ENCODE measurements at places on chromosomes 4 and X. TPM values are rescaled to one million over a fixed set of nuclear protein-coding genes. Genes with fewer than 3 reads are reported as not detected.

Gene TRPC5OS
- total RNA-seq, result not detected

Gene SFRP2
- not detected for total RNA-seq

Gene MAGEE2
- total RNA-seq, result not detected

Gene TLR10
- 0.23 TPM for total RNA-seq

Gene MAOA
- 0.12 TPM for total RNA-seq

Gene GNRHR
- total RNA-seq, result not detected

Gene MGARP
- 0.21 TPM for total RNA-seq

Gene XKRX
- 0.12 TPM for total RNA-seq

Gene AADAT
- not detected for total RNA-seq

Gene KLB
- not detected for total RNA-seq

Gene ZCCHC18
- total RNA-seq, result 0.64 TPM

Gene PHEX
- total RNA-seq, result 0.07 TPM

Gene PRRG3
- not detected for total RNA-seq

Gene SPANXB1
- total RNA-seq, result not detected

Gene NDP
- total RNA-seq, result not detected

Gene USP17L5
- total RNA-seq, result not detected

Gene SSX2
- total RNA-seq, result not detected

Gene NPNT
- not detected for total RNA-seq

Gene SNCA
- total RNA-seq, result 4.6 TPM

Gene GPR82
- total RNA-seq, result not detected

Gene MAGEC3
- not detected for total RNA-seq

Gene DAPP1
- 39.5 TPM for total RNA-seq

GRCh38 chr4:1055721-1056590, 44.5 kb downstream of the FGFRL1 start:
- peak; percentile 81 for DNase-seq

- no peak for DNase-seq
Measured at GRCh38 chr4:187283201-187283955, 559.7 kb upstream of the FAT1 start.

DNA sequence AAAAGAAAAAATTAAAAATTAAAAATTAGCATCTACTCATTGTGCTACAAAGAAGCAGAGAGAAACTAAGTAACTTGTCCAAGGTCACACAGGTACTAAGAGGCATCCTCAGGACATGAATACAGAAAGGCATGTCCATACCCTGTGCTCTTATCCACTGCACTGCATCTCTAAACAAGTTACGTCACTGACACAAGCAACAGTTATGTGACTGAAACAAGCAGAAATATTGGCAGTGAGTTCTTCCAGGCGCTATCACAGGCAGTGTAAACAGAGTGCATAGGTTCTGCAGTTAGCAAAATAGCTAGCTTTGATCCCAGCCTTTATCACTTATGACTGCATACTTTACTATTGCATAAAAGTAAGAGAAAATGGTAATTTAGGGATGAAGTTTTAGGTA, 7.9 kb downstream of the VEGFC start:
- no peak for DNase-seq

DNA sequence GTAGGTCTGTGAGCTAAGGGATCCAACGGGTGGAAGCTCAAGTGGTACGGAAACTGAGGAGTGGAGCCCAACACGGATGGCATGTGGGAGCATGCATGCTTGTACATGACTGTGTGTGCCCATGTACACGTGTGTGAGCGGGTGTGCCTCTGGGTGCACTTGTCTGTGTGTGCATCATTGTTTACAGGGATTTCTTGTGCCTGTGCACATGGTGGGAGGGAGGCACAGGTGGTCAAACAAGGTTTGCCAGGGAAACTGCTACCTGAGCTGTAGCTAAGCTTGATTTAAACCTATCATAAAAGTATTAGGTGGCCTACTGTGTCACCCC, 122.5 kb upstream of the MAMLD1 start:
- no peak for DNase-seq

DNA sequence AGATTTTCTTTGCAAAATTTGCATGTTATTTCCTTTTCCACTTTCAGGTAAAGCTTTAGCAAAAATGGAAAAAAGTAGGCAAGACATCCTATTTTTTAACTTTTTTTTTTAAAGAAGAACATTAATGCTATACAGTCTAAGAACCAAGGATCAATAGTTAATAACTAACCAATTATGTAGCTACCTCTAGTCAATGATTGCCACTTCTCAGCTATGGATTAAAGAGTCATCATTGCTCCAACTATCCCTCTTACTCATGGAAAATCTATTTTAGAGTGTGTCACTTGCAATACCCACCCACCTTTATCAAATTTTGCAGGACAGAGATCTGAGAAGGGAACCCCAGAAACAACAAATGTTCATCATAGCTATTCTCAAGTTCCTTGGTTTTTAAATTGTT, 223.1 kb downstream of the ANK2 start:
- DNase-seq, result no peak

- no peak for DNase-seq
Measured at GRCh38 chrX:20394451-20394850, 127.7 kb upstream of the RPS6KA3 start.

- no peak for DNase-seq
Measured at GRCh38 chrX:106606571-106606970, 5.2 kb upstream of the RADX start.

GRCh38 chr4:13103382-13104015, 380.6 kb downstream of the RAB28 start:
- no peak for DNase-seq

GRCh38 chrX:42021058-42021457, 97.7 kb upstream of the CASK start:
- no peak for DNase-seq

- no peak for DNase-seq
Measured at GRCh38 chrX:52923781-52924241, 26.7 kb downstream of the FAM156B start.

- DNase-seq, result no peak
Measured at GRCh38 chr4:76781698-76782595, 116.0 kb downstream of the SOWAHB start.

DNA sequence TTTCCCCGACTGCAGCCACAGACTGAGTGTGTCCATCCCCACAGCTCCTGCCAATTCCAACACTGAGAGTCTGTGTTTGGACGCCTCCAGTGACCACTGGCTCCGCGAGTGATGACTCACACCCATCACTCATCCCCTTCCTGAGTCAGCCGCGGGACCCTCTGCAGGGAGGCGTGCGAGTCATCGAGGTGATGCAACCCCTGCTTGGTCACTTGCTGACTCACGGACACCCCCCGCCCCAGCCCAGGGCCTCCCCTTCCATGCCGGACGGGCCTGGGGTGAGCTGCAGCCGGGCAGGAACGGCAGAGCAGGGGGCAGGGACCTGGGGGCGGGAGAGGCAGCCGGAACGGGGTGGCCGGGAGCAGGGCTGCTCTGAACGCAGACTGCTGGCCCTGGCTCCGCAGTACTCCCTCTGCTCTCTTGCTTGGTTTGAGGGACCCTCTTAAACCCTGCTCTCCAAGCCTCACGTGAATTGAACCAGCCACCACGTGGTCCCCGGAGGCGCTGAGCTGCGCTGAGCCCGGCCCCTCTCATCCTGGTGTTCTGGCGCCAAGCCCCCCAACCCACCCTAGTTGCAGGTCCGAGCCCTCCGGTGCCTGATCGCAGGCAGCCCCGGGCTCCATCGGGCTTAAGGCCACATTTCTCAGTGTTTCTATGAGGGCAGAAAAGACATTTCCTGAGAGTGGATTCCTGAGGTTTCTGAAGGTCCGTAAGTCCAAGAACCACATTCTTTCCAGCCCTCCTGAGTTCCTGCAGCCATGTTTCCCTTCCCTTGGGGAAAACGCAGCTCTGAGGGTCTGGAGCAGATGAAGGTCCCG, 32.4 kb downstream of the FGFRL1 start:
- no peak for DNase-seq

GRCh38 chr4:13920901-13921300, 293.4 kb upstream of the BOD1L1 start:
- no peak for DNase-seq

GRCh38 chrX:20432746-20433387, 166.2 kb upstream of the RPS6KA3 start:
- no peak for DNase-seq

GRCh38 chr4:10593130-10593529, 91.4 kb downstream of the CLNK start:
- DNase-seq, result no peak

DNA sequence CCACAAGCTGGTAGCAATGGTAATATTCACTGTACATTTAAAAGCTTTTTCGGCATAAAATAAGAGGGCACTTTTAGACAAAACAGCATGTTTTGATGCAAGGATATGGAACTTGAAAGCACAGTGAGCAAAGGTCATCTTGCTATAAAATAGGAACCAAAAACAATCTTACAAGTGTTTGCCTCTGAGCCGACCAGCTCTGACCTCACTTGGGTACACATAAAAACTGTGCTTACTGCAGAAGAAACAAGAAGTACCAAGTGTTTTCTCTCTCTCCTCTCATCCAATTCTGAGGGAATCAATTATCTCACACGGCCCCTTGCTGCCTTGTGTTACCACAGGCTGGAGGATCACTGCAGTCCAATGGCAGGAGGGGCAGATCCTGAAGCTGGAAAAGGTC, 4.8 kb upstream of the IQSEC2 start:
- no peak for DNase-seq

GRCh38 chr4:1570291-1571164, 113.6 kb downstream of the FAM53A start:
- no peak for DNase-seq

- no peak for DNase-seq
Measured at GRCh38 chrX:42946544-42947194, 168.7 kb upstream of the PPP1R2C start.

GRCh38 chr4:151475035-151475714, 66.2 kb downstream of the FHIP1A start:
- DNase-seq, result no peak

DNA sequence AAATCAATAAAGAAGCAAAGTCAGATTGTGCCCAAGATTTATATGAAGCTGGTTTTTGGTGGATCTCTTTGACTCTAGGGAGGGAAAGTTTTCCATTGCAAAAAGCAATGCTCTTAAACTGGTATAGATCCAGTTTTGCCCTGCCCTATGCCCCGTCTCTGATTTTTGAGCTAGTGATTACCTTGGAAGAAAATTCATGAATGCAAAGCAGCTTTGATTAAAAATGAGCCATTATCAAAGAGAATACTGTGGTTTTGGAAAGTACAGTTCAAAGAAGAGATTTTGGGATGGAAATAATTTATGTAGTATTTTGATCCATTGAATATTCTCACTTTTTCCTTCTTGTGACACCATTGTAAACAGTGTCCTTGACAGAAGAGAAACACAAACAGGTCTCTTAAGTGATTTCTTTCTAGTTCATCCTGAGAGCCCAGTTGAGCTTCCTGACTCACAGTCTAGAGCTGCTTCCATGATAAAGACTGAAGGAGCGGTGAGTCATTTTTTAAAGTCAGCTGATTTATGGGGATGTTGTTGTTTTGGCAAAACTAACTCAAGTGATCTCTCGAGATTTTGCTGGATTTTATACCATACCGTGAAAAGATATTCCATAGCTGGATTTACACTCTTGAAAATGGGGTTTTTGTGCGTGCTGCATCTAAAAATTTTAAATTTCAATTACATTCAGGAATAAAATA, 76.7 kb downstream of the AFF1 start:
- DNase-seq, result no peak

- DNase-seq, result no peak
Measured at GRCh38 chr4:39893693-39894072, 84.0 kb downstream of the PDS5A start.

GRCh38 chr4:79249881-79250503, 75.9 kb downstream of the NAA11 start:
- no peak for DNase-seq

DNA sequence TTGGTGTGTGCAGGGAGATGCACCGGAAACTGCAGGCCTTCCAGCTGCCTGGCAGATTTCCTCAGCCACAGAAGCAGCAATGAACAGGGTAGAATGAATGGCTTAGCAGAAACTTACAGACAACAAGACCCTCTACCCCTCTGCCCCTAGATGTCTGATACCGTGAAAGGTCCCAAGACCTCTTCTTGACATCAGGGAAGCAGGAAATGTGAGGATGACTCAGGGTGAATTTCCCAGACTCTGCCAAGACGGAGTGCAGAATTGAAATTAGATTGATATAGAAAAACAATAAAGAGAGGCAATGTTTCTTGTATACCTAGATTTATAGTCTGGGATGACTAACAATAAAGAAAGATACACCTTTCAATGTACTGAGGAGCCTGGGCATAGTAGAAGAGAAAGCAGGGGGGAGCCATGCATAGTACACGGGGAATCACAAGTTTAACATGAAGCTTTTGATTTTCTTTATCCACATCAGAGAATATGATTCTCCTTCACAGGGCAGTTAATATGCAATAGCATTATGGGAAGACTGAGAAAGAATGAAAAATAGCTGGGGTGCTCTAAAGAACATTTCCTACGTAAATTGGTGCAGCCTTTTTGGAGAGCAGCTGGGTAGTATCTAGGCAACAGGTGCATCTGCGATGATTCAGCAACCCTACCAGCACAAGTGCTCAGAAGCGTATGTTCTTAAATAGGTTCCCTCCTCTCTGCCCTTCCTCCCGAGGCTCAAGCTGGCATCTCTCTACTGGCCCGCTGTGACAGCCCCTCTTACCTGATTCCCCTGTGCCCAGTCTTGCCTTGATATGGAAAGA, 18.3 kb upstream of the CXCR3 start:
- no peak for DNase-seq

GRCh38 chrX:39678914-39679313, 418.8 kb downstream of the BCOR start:
- DNase-seq, result no peak

GRCh38 chr4:40843696-40844095, 93.9 kb downstream of the NSUN7 start:
- peak; percentile 50 for DNase-seq

- no peak for DNase-seq
Measured at GRCh38 chr4:161894493-161895167, 269.2 kb downstream of the FSTL5 start.

DNA sequence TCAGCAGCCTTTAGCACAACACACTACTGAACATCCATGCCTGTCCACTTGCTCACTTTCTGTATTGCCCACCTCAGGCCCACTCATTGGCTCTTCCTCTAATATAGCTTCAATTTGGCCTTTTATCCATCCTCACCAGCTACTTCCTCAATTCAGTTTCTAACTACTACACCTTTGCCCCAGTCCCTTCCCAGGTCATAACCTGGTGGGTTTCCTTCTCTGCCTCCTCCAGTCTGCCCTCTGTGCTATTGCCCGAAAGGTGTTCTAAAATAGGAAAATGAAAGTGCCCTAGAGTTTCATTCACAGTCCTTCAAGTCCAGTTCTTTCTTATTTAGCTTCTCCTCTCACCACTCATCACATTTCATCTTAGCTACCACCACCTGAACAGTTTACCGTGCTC, 23.1 kb downstream of the MOSPD2 start:
- no peak for DNase-seq

DNA sequence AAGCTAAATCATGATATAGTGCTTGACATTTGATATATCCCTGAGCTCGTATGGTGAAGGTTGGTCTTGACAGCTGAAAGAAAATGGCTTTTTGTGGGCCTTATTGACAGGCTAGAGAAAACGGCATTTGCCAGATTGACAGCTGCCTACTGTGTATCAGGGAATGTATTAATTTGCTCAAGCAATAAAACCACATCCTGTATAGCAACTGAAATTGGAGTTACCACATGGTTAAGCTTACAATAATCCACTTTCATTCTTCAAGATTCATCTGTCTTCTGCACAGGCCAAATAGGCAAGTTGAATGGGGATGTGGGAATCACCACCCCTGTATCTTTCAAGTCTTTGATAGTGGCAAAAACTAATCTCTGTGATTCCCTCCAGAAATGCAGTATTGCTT, 76.2 kb upstream of the IL2 start:
- DNase-seq, result no peak

- DNase-seq, result no peak
Measured at GRCh38 chr4:68074397-68074796, 55.3 kb downstream of the TMPRSS11F start.

- peak; percentile 41 for DNase-seq
Measured at GRCh38 chr4:106898621-106899230, 137.4 kb downstream of the DKK2 start.

All from activated CD4-positive, alpha-beta T cell treated with anti-CD3 and anti-CD28 coated beads, Interleukin-2, amount 10 ng/mL, durations not matched to agents 7 days and 5 days (primary cell).